ENCODE measurements at places on chromosomes 6 and 20.

- H3K27ac ChIP-seq, result no peak overlapping the region
- no peak for DNase-seq
- no peak overlapping the region for H3K4me3 ChIP-seq
- H3K4me1 ChIP-seq, result no peaks in the 10 kb centered on the region
- no peaks in the 10 kb centered on the region for H3K27me3 ChIP-seq
Measured at GRCh38 chr6:126038234-126038633, 51.9 kb downstream of the TRMT11 start.

GRCh38 chr6:31865205-31866118 lies 2.8 kb upstream of the NEU1 start:
- no peak for DNase-seq
- H3K27me3 ChIP-seq, result no peaks in the 10 kb centered on the region
- H3K27ac ChIP-seq, result no peak overlapping the region
- H3K4me3 ChIP-seq, result no peak overlapping the region
- H3K4me1 ChIP-seq, result no peaks in the 10 kb centered on the region
- H3K36me3 ChIP-seq, result peaks cover 4% of the 10 kb centered on the region

DNA sequence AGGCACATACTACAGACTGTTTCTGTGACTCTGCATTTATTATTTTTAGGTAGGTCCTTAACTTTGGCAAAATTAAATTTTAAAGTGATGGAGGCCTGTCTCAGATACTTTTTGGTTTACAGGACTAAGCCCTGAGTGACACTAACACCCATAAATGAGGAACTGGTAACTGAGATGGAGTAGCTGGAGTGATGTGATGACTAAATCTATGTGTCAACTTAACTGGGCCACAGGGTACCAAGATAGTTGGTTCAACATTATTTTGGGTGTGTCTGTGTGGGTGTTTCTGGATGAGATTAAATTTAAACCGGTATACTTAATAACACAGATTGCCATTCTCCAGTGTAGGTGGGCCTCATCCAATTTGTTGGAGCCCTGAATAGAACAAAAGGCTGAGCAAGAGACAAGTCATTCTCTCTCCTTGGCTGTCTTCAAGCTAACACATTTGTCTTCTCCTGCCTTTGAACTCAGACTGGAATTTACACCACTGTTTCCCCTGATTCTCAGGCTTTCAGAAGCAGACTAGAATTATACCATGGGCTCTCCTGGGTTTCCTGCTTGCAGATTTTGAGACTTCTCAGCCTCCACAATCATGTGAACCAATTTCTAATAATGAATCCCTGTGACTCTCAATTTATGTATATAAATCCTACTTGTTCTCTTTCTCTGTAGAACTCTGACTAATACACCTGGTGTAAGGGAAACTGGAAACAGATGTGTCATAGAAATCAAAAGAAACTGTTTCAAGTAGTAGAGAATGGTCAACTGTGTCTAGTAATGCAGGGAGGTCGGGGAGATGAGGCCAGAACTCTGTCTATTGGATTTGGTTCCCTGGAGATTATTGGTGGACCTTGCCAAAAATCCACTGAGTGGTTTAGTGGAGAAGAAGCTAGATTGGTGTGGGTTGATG lies 579.2 kb downstream of the EPM2A start:
- H3K4me1 ChIP-seq, result no peaks in the 10 kb centered on the region
- H3K27ac ChIP-seq, result no peak overlapping the region
- H3K27me3 ChIP-seq, result no peaks in the 10 kb centered on the region
- no peaks in the 10 kb centered on the region for H3K36me3 ChIP-seq
- DNase-seq, result no peak

- no peaks in the 10 kb centered on the region for H3K4me1 ChIP-seq
- peaks cover 11% of the 10 kb centered on the region for H3K36me3 ChIP-seq
- DNase-seq, result no peak
Measured at GRCh38 chr6:132785936-132786335, 12.5 kb downstream of the SLC18B1 start.

GRCh38 chr20:21640556-21640955 lies 64.9 kb upstream of the PAX1 start:
- no peak overlapping the region for H3K4me3 ChIP-seq
- H3K36me3 ChIP-seq, result no peaks in the 10 kb centered on the region
- DNase-seq, result no peak
- no peaks in the 10 kb centered on the region for H3K4me1 ChIP-seq

DNA sequence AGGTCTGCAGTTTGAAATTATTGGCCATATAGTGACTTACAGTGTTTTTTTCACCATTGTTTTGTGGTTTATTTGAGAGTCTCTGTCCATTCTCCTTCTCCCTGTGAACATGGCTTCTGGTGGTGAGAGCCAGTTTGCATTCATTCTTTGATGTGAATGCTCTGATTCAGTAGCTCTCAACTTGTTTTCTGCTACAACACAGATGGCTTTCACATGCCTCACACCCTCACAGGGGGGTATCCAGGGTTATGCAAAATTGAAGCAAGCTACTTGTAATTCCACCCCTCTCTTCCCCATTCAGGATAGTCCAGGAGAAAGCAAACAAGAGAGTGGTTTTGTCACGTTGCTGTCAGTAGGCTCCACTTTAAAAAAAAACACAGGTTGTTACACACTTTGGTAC lies 55.6 kb downstream of the SLX4IP start:
- no peak for DNase-seq
- H3K4me3 ChIP-seq, result no peak overlapping the region
- H3K27ac ChIP-seq, result no peak overlapping the region
- H3K36me3 ChIP-seq, result no peaks in the 10 kb centered on the region
- peaks cover 8% of the 10 kb centered on the region for H3K4me1 ChIP-seq
